GM12878 (cell line): ENCODE measurements at places on chromosomes 11 and 22. TPM values are rescaled to one million over a fixed set of nuclear protein-coding genes. Genes with fewer than 3 reads are reported as not detected.
A peak's percentile ranks its signal among the peaks of the same experiment; 100 is the strongest.

DNA sequence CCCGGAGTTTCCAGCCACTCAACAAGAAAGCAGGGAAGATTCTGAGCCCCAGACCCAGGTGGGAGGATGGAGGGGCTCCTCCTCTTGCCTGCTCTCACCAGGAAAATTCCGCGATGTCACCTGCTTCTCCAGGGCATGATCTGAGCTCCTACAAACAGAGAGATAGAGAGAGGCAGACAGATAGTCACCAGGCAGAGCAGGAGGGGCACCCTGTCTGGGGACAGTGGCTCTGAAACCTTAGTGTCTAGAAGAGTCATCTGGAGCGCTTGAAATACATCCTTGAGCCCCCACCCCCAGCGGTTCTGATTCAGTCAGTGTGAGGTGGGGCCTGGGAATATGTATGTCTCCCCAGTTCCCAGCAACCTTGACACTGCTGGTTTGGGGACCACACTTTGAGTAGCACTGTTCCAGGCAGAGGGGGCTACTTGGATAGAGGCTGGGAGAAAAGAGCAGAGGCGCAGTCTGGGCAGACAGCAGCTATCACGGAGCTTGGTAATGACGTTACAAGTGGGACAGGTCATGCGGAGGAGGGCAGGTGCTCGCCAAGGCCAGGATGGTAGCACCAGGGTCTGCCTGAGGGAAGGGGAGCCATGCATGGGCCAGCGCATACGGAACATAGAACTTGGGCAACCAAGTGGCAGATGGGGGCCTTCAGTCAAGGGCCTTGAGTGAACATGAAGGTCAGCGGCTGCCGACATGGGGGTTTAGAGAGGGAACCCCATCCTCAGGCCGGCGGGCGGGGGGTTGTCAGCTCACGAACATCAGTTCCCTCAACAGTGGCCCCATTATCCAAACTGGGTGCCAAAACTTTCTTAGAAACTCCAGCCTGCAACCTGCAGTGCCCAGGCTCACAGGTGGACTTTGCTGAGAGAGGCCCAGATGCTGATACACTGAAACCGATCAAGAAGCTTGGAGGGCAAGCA, 60.9 kb upstream of the MYEOV start:
- DNase-seq: no peak

- no peak for DNase-seq
These were observed 39.9 kb downstream of the MAML2 start for GRCh38 chr11:96303064-96303463.

OR5B21 gene
- total RNA-seq: not detected in 2 replicates

DNA sequence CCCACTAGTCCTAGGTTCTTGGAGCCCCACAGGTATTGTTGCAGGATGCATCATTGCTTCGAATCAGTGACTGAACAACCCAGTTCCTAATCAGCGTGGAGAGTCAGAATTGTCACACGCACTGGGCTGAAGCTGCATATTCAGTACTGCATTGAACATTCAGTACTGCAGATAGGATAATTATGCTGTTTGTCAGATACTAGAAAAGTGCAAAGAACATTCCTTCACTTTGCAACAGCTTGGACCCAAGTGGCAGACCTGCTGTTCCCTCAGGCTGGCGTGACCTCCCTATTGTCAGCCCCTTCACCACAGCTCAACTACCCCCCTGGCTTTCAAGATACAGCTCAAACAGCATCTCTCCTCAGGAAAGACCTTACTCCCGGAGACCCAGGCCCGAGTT, 27.6 kb downstream of the NF2 start:
- DNase-seq: no peak

GRCh38 chr11:92894197-92894596, 75.3 kb upstream of the MTNR1B start:
- no peak for DNase-seq

DNA sequence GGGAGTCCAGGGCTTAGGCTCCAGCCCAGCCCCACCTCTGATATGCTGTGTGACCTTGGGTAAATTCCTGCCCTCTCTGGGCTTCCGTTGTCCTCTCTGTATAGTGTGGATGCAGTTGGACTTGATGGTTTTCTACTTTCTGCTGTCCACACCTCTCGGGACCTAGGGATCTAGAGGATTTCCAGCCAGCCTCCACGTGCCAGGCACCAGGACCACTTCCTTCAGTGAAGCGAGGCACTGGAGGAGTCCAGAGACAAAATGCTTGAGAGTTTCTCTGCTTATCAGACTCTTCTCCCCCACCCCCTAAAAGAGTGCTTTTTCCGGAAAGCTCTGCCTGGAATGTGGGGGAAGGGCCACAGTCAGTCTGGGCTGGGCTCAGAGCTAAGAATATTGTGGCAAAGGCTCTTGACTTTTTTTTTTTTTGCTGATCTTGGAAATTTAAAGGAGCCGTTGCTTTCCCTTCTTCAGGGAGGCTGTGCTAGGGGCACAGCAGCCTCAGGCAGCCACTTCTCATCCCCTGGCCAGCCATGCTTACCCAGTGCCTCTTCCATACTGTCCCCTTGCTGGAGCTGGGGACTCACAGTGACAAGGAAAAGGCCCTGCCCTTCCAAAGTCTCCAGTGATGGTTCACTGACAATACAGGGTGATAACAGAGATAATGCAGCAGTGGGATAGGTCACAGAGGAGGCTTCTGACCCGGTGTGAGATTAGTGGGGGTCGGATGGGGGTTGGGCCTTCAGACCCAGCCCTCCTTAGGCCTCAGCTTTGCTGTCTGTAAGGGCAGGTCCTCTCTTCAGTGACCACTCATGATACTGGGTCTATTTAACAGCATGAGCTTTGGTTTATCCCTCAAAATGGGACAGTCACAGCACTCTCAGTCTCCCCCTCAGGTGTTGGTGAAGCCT, 2.9 kb upstream of the SERPINH1 start:
- DNase-seq: no peak

ROBO4 gene
- 0.21 TPM in 1 of 2 replicates, not detected in the other for total RNA-seq

- no peak for DNase-seq
These were observed 18.4 kb downstream of the TECTA start for GRCh38 chr11:121119440-121119839.

NXPE4 gene
- not detected in 2 replicates for total RNA-seq

DNA sequence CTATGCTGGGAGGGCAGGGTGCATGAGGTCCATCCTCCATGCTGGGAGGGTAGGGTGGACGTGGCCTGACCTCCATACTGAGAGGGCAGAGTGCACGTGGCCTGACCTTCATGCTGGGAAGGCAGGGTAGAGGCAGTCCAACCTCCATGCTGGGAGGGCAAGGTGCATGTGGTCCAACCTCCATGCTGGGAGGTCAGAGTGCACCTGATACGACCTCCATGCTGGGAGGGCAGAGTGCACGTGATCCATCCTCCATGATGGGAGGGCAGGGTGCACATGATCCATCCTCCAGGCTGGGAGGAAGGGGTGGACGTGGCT, 622.2 kb downstream of the BRD1 start:
- DNase-seq: no peak

- no peak for DNase-seq
These were observed at the start of gene NPTXR for GRCh38 chr22:38843657-38844314. TSS of gene NPTXR (minus strand) at chr22:38844028.

ARHGAP20 gene
- total RNA-seq: not detected in 2 replicates

DNA sequence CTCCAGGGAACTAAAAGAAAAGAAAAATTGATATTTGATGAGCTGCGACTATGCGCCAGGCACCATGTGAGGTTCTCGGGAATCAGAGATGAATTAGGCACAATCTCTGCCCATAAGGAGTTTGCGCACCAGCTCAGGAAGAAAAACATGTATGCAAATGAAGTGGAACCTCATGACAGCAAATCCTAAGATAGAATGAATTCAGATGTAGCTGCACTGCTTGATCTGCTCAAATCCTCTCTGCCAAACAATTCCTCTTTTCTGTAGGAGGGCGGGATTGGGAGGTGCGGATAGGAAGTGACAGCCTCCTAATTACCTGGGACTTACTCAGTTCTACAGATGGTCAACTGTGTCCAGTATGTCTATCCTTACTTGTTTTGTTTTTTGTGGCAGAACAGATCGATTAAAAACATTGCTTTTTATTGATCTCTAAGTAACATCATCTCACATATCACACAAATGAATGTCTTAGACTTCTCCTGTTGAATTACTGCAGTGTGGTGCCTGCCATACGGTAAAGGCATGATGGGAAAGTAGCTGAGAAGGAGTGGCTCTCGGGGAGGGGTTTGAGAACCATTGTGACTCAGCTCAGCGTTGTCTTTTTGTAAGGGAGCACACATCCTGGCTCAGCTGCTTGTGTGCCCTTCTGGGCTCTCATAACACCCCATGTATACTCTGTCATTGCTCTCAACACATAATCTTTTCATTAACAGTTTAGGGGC, 13.9 kb downstream of the CRTAM start:
- DNase-seq: no peak

DNA sequence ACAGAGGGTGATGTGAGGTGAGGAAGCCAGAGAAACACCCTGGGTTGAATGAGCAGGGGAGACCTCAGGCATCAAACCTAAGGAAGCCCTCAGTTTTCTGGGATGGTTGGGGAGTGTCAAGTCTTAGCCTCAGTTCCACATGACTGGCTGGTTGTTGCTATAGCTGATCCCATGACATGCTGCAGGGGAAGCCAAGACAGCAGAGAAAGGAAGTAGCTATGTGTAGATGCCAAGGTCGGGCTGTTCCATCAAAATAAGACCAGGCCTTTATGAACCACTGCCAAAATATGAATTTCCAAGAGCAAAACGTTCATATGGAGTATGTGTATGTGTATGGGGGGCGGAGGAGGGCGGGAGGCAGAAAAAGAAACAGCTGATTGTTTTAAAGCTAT, 11.6 kb downstream of the CD59 start:
- DNase-seq: no peak

GRCh38 chr11:29119707-29120618, 896.9 kb downstream of the KCNA4 start:
- DNase-seq: no peak

CCDC83 gene
- total RNA-seq: not detected in 2 replicates

DNA sequence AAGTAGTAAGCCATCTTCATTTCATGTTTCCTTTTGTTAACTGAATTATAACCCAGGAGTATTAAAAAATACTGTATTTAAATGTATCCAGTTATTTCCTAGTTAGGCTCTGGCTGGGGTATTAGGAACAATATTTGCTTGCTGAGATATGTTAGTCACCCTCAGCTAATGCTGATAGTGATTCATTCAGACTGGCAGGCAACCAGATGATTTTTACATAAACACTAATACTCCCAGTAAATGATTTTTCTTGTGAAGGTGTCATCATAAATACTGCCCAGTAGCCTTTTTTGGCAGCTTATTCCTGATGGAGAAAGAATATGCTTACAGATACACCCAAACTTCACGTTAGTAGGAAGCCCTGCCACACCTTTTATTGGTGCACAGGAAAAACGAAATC, 8.1 kb downstream of the YWHAH start:
- no peak for DNase-seq

LRRC74B gene
- total RNA-seq: not detected in 2 replicates

DNA sequence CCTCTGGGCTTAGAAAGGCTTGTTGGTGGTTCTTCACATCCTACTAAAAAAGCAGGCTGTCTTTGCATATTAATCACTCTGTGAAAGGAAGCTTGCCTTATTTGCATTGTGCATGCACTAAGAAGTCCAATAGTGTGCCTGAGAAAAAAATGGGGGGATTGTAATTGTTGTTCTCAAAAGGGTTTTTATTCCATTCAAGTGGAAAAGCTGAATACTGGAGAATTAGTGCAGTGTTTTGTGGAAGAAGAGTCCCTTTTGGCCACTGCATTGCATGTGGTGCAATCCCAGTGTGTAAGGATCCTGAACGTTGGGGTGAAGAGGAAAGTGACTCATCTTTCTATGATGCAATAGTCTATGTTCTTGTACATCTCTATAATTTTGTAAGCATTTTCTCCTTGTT, 16.5 kb downstream of the NCAM1 start:
- DNase-seq: no peak

DNA sequence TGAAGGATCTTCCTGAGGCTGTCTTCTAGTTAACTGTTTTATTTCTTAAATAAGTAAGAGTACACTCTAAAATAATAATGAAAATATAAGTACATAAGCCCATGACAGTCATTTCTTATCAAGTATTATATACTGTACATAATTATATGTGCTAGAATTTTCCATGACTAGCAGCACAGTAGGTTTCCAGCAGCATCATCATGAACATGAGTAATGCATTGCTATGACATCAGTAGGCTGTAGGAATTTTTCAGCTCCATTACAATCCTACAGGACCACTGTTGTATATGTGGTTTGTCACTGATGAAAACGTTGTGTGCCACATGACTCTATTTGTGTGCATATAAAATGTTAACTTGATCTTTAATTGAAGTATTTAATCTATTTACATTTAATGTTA, 22.0 kb downstream of the ZNF202 start:
- no peak for DNase-seq

DNA sequence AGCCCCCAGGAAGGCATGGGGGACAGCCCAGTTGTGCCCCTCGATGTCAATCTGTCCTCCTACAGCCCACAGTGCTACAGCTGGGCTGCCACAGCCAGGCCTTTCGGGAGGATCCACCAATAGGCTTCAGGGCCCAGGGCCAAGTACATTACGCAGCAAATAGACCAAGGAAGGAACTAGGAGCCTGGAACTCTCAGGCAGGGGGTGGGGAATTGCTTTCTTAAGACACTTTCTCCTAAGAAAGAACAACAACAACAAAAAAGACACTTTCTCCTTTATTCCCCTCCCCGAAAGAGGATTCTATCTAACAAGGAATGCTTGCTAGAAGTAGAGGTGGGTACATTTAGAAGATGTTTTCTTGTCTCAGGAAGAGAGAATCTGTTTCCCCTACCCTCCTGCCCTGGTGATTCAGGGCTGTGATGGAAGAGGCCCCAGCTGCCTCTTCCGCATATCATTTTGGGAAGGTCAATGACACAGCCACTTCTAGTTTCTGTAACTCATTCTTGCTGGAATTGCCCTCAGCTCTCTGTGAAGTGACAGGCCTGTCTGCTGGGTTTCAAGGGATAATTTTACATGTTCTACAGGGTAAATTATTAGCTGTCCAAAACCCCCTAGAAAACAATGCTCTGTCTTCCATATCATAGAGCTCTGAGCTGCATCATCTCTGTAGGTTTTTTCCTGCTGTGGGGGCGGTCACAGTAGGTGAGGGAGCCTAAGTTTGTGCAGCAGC, 6.0 kb upstream of the MALAT1 start:
- DNase-seq: peak; percentile 68

DNA sequence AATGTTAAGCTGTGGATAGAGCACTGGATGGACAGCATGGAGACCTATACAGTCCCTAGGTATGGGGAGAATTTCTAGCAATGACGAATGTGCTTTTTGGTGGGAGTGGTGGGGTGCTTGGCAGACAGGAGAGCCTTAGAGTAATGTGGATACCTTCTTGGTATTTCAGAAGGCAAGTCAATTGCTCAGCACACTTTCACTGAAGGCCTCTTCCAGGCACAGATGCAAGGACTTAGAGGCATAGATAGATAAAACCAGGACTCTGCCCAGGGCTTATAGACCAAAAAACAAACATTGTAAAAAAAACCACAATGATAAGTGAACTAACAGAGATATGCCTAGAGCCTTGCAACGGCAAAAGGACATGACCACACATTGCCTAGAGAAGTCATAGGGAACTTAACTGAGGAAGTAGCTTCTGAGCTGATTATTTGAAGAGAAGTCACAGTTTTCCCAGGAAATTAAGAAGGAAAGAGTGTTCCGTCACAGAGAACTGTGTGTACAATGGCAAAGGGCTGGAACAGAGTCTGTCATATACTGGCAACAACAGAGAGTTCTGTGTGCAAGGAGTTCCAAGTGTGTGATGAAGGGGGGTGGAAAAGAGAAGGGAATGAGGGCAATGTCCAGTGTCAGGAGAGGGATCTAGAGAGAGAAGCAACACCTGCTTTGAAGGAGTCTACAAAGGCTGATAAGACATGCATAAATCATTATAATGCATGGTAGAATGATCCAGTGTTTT, 65.9 kb upstream of the PICALM start:
- no peak for DNase-seq

ADAMTS15 gene
- total RNA-seq: not detected in 2 replicates

GRCh38 chr11:82521427-82521826, 212.2 kb downstream of the FAM181B start:
- no peak for DNase-seq

- no peak for DNase-seq
These were observed 88.1 kb downstream of the MAML2 start for GRCh38 chr11:96254854-96255253.
